ENCODE measurements at places on chromosomes 1 and 21.
A peak's percentile ranks its signal among the peaks of the same experiment; 100 is the strongest.

- DNase-seq = no peak
Measured at GRCh38 chr1:89295187-89295586, 22.5 kb upstream of the GBP5 start.

GRCh38 chr1:147077523-147077922 lies 94.7 kb downstream of the PRKAB2 start:
- no peak for DNase-seq

DNA sequence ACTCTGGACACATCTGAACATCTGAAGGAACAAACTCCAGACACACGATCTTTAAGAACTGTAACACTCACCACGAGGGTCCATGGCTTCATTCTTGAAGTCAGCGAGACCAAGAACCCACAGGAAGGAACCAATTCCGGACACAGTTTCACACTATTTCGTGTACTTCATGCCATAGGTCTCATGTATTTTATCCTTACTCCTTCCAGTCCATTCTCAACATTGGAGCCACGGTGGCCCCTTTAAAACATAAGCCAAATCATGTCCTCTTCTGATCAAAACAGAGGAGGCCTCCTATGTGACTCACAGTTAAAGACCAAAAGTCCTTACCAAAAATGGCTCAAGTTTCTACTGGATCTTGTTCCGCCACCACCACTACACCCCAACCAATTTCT lies 29.8 kb upstream of the RCOR3 start:
- no peak for DNase-seq

DNA sequence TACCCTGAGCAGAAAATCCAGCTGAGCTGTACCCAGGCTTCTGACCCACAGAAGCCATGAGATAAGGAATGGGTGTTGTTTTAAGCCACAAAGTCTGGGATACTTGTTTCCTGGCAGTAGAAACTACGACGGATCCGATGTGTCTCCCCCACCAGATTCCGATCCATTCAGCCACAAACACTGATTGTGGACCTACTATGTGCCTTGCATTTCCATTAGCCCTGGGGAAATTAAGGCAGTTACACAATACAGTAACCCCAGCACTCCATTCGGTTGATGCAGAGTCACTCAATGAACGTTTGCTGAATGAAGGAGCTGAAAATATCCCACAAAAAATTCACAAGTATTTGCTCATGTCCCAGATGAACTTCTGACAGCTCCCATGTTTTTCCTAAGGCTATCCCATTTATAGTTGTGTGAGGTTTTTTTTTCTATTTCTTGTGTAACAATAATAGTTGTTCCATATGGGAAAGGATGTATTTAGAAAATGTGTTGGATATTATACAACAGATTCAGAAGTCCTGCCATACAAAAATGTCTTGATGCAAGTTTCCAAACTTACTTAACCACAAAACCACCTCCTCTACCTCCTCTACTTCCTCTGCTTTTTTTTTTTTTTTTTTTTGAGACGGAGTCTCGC lies 29.6 kb upstream of the KAZN start:
- no peak for DNase-seq

DNA sequence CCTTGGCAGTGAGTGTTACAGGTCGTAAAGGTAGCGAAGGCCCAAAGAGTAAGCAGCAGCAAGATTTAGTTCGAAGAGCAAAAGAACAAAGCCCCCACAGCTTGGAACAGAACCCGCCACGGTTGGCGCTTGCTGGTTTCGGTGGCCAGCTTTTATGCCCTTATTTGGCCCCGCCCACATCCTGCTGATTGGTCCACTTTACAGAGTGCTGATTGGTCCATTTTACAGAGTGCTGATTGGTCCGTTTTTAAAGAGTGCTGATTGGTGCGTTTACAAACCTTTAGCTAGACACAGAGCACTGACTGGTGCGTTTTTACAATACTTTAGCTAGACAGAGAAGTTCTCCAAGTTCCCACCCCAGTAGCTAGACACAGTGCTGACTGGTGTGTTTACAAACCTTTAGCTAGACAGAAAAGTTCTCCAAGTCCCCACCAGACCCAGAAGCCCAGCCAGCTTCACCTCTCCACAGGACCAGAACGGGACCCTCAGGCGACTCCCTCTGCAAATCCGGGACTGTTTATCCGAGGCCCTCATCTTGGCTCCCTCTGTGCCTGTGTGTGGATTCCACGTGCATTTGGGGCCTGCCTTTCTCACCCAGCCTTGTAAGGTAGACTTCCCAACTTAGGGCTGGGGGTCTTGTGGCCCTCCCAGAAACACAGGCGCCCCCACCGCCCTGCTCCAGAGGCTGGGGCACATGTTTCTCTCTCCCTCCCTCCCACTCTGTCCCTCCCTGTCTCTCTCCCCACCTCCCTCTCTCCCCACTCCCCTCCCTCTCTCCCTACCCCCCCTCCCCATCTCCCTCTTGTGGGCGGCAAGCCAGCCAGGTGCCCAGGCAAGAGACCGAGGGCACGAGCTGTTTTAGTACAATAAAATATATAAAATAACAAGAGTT lies 12.6 kb downstream of the FTCD start:
- no peak for DNase-seq

- DNase-seq = no peak
Measured at GRCh38 chr21:24367936-24368335, 1239.3 kb downstream of the MRPL39 start.

DNA sequence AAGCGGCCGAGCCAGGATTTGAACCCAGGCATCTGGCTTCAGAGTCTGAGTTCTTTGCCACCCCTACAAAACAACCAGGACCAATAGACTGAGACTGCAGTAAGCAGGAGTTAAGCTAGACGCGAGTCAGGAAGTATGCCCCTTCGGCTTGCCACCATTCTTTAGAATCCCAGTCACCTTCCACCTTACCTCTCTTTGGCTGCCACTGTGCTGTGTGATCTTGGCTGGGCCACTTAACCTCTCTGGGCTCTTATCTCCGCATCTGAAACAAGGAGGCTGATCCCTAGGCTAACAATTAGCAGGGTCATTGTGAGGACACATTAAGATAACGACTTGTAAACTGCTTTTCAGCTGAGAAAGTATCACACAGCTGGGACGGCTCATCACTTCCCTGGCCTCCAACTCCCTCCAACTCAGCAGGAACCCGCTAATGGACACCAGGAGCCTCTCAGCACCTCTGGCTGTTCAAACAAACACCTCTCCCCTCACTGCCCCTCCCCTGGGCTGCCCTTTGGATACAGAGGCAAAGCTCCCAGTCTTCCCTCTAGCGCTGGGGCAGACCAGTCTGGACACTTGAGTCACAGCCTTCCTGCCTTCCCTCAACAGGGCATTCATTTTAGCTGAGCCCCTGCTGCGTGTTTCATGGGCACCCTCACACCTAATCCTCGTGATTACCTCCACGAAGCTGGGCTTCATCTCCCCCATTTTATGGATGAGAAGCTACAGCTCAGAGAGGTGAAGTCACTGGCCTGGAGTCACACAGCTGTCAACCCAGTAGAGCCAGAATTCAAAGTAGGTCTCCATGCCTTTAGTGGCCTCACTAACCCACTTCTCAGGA lies 83.2 kb downstream of the CAMK2N1 start:
- no peak for DNase-seq

GRCh38 chr1:230900984-230901383 lies 32.7 kb upstream of the C1orf198 start:
- DNase-seq = no peak

GRCh38 chr1:10779201-10779600 lies 17.2 kb downstream of the CASZ1 start:
- peak; percentile 33 for DNase-seq

GRCh38 chr1:28744184-28744583 lies 7.4 kb downstream of the YTHDF2 start:
- no peak for DNase-seq

DNA sequence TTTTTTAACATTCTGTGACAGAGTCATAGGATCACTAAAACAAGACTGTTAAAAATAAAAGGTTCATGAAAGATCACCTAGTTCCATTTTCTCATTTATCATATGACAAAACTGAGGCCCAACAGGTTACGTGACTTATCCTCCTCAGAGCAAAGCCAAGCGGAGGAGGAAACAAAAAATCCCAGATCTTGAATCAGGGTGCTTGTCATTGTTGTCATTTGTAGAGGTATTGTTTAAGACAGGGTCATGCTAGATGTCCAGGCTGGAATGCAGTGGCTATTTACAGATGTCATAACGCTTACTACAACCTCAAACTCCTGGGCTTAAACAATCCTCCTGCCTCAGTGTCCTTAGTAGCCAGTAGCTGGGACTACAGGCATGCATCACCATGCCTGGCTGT lies 293.2 kb downstream of the DSCAM start:
- no peak for DNase-seq

DNA sequence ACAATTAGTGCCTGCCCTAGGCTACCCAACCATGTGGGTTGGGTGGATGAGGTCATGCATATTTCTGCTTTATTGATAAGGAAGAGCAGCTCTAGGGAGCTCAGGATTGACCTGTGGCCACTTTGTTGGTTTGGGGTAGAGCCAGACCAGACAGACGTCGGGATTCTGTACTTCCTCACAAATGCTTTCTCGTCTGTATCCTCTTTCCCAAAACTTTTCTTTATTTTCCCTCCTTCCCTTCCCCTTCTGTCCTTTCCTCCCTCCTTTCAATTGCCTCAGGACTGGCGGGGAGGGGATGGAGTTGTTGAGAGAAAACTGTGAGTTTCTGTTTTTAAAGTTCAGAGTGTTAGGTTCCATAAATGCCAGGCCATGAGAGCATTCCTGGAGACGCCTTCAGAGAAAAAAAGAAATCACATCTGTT lies 68.0 kb downstream of the UCK2 start:
- no peak for DNase-seq

- no peak for DNase-seq
Measured at GRCh38 chr1:30506291-30507015, 216.9 kb downstream of the MATN1 start.

GRCh38 chr1:59458884-59459283 lies 162.0 kb downstream of the FGGY start:
- no peak for DNase-seq
